ENCODE measurements at places on chromosomes 2 and 18.

GRCh38 chr2:238573065-238573778, 146.5 kb downstream of the ASB1 start:
- peak; percentile 24 for DNase-seq

DNA sequence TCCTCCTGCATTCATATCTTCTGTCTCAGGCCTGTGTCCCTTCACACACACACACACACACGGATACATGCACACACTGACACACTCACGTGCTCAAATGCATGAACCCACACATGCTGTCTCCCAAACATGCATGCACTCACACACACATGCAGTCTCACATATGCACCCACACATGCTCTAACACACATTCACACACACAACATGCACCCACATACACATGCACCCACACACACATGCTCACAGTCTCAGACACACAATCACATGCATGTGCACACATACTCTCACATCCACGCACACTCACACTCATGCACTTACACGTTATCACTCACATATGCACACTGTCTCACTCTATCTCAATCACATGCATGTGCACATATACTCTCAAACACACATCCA, 1.9 kb upstream of the CD226 start:
- no peak for DNase-seq

GRCh38 chr18:37561986-37562385, 3.6 kb downstream of the CELF4 start:
- DNase-seq, result no peak

DNA sequence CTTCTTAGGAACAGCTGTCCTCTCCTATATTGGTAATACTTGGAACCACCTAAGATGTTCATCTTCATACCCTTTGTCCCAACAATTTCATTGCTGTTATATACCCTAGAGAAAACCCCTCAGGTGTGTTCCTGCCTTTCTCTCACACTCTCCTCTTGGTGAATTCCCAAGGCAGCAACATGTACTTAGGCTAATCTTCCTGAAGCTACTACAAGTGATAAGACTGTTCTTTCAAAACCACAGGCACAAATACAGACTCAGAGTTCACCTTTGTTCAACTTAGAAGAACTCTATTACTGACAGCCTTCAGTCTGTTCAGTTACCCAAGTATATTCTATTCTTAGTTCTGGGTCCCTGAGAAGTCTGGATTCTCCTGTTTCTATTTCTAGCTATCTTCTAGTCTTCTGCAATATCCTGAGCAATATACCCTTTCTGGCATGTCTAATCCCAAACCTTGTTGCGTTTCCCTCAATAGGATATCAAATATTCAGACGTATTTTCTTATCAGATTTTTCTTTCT, 247.7 kb upstream of the STON1 start:
- no peak for DNase-seq

DNA sequence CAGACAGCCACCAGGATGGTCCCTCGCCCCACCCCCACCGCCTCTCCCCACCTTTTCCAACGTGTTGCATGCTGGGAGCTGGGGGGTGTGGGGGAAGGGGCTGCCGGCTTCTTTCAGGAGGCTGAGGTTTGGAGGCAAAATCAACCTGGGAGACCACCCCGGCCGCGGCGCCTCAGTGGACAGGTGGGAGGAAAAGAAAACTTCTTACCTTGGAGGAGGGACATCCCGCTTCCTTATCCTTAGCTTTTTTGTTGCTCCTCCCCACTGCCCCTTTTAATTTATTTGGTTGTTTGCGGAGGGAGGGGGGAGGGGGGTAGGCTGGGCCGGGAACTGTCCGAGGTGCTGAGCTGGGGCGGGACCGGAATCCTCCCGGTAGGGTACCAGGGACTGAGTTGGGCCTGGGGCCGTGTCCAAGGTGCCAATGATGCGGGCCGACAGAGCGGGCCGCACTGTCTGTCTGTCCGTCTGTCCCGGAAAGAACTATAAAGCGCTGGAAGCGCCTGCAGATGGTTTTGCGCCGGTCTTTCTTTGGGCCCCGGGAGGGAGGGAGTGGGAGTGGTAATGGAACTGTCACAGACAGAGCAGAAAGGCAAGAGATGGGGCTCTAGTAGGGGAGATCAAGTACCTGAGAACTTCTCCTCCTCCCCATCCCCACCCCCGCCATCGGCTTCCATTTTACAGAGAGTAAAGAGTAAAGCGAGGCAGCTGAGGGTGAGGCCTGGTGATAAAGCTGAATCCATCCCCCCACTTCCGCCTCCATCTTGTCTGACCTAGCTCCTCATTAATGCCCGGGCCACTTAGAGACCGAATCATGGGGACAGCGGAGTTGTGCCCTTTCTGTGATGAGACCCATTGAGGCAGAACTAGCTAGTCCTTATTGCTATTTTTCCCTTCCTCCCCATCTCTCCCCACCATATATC, 2.4 kb downstream of the CDK5R2 start:
- no peak for DNase-seq

- DNase-seq, result no peak
Measured at GRCh38 chr2:127047716-127048617, 59.0 kb downstream of the BIN1 start.

- no peak for DNase-seq
Measured at GRCh38 chr2:102585847-102586404, 33.4 kb upstream of the SLC9A2 start.

DNA sequence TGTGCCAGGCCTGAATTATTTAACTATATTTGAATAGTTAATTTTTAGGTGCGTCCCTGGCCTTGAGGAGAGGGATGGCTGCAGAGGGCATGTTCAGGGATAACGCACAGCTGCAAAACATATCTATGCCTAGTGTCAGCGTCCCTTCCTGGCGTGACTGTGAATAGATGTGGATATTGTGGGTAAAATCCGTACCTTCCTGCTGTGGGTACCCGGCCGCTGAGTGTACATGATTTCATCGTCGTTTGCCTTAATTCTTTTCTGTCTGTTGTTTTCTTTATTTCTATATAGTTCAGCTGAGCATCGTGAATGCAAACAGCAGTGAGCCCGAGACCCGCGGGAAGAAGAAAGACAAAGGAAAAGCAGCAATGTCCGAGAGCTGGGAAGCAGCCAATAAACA, 25.0 kb upstream of the MC2R start:
- DNase-seq, result no peak

DNA sequence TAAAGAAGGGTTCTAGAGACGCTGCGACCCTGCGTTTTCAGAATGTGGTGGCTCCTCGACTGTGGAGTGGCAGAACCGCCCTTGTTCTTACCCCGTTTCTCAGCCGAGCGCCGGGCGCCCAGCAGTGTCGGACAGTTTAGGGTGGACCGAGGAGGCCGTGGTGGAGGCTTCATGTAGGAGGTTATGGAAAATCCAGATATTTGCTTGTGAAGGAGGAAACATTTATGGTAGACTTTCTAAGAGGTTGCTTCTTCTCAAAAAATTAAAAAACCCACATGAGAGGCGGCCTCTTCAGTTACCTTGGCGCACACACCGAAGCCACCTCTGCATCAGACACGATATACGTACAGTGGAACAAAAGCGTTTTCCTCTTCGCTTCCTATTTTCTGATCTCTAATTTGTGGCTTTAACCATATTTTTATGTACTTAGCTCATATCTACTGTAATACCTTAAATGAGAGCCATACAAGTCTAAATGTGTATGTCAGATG, 120.8 kb downstream of the NFATC1 start:
- DNase-seq, result peak; percentile 16

DNA sequence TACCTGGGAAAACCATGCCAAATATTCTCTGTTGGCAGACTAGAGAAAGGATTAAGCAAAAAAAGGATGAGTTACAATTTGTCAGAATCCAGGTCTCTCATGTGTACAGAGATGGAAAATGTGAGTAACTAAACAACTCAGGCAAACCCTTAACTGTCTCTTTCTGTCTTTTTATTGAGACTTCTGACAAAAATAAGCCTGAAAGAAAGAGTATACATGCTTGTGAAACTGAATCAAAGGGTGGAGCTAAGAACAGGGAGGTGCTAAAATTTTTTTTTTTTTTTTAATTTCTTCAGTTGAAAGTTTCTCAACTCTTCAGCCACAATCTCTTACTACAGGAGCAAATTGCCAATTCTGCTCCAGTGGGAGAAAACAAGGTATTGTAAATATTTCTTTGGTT, at the start of gene SERPINB10:
TSS of gene SERPINB10 (plus strand) at position 295 of the 400 bp plus-strand sequence. CDS start 7,553 bp downstream, outside the sequence.
- no peak for DNase-seq

- DNase-seq, result no peak
Measured at GRCh38 chr2:69118609-69119008, 105.6 kb downstream of the ANTXR1 start.

GRCh38 chr18:2425426-2426317, 145.6 kb downstream of the METTL4 start:
- no peak for DNase-seq

DNA sequence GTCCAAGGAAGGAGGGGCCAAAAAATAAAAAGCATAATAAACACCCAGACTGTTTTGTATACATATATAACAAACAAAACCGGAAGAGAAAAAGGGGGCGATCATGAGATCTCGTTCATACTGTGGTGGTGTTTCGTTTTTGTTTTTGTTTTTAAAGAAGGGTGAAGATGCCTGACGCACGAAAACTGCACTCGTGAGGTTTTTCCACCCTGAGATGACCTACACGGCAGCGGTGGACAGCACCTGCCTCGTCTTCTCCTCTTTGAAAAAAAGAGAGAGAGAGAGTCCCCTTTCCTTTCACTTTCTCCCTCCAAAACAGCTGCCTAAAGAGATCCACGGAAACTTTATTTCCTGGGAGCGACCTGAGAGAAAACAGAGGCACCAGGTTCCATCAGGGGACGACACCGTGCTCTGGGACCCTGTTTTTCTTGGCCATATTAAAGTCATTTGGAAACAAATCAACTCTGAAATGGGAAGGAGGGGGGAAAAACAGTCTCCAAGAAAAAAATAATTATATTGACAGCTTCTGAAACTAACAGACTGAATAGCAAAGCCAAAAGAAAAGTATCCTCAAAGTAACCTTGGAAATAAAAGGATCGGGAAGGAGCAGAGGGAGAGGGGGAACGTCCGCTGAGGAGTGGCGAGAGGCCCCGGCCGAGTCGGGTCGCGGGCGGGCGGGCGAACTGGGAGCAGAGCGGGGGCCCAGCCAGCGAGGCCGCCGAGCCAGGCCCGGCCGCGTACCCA, 3.5 kb downstream of the POU3F3 start:
- no peak for DNase-seq

DNA sequence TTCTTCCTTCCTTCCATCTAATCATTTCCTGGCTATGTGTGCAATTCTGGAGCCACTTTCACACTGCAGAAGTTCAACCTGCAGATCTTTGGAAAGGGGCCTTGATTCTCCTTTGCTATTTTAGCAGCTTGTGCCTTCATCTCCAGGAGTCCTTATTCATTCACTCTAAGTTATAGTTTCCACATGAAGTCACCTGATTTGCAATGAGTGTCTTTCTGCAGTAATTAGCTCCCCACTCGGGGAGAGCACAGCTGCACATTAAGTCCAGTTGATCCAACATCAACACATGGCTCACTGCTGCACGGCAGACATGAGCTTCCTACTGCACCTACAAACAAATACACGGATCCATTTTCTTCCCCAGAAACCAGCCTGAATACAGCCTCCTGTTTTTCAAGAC, 323.1 kb upstream of the TNP1 start:
- DNase-seq, result no peak

- DNase-seq, result no peak
Measured at GRCh38 chr2:241994086-241994485, 124.6 kb downstream of the RTP5 start.

DNA sequence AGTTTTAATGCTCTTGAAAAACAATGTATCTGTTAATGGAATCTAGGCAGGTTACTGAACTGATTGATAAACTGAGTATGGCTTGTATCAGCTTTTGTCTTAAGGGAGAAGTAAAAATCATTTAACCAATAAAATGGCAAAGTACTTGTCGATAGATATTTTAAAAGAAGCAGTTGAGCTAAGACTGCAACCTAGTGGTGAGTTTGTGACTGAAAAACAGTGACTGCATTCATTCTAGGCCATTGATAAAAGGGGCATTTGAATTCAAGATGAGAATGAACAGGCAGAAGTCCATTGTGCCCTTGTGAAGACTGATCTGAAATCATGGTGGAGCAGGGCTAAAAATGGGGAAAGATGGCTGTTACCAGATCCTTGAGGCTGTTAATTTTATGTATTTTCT, 59.4 kb upstream of the MSTN start:
- DNase-seq, result no peak

- no peak for DNase-seq
Measured at GRCh38 chr18:49431165-49431962, 29.1 kb downstream of the DYM start.

DNA sequence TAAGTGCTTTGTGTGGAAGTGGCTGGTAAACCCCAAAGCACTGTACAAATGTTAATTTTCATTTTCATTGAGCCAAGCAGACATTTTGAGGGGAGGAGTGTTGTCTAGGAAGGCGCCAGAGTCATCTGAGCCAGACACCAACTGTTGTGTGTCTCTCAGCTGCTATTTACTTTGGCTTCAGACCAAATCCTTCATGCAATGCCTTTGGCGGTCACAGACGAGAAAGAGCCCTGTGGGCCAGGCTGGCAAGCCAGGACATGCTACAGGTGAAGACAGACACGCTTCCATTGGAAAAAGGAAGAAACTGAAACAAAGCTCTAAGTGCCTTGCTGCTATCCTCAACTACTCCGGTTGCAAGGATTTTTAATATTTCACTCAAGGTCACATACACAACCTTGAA, 115.4 kb upstream of the CDC42EP3 start:
- DNase-seq, result no peak

DNA sequence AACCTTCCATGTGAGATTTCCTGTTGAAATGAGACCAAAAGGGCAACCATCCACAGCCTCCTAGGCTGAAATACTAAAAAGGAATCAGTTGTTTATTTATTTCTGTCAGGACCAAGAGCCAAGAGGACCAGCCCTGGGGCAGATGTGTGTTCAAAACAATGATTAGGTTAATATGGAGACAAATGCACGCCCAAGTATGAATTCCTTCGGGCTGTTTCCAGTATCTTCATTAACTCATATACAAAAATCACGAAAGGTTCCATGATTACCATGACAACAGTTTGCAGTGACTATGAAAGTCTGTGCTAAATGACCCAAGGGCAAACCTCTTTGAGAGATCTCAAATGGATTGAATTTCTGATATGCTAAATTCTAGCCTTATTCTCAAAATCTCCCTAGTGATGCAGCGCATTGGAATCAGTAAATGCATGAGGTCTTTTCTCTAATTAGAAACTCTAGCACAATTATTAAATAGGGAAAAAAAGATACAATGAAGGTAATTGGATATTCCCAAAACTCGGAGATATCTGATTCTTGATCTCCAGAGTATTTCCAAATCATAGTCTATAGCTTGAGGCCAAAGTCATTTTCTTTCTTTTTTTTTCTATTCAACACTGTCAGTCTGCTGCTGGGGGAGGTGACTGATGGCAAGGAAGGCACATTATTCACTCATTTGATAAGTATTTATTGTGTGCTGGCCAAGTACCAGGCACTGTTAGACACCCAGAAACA, 35.6 kb downstream of the VIT start:
- DNase-seq, result no peak

GRCh38 chr2:23925702-23926289, 1.1 kb downstream of the ATAD2B start:
- DNase-seq, result peak; percentile 74

DNA sequence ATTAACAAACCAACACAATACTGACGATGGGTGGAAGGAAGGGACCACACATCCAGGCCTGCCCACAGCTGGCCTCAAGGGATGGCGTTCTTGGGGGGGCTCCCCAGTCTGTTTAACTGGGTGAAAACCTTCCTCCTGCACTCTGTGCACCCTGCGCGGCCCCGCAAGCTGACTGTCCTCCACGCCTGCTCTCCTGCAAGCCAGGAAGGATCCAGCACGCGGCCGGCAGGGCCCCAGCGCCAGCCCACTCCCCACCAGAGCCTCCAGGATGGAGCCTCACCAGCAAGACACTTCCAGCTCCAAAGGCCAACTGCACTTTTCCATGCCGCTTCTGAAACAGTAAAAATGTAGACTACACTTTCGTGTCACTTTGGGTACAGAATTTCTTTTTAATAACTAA, 135.1 kb downstream of the ZNF516 start:
- no peak for DNase-seq
